ENCODE measurements at places on chromosomes 2 and 18. TPM values are rescaled to one million over a fixed set of nuclear protein-coding genes. Genes with fewer than 3 reads are reported as not detected.

- no peak for DNase-seq
These were observed 32.4 kb downstream of the TMEM177 start for GRCh38 chr2:119711352-119711751.

DNA sequence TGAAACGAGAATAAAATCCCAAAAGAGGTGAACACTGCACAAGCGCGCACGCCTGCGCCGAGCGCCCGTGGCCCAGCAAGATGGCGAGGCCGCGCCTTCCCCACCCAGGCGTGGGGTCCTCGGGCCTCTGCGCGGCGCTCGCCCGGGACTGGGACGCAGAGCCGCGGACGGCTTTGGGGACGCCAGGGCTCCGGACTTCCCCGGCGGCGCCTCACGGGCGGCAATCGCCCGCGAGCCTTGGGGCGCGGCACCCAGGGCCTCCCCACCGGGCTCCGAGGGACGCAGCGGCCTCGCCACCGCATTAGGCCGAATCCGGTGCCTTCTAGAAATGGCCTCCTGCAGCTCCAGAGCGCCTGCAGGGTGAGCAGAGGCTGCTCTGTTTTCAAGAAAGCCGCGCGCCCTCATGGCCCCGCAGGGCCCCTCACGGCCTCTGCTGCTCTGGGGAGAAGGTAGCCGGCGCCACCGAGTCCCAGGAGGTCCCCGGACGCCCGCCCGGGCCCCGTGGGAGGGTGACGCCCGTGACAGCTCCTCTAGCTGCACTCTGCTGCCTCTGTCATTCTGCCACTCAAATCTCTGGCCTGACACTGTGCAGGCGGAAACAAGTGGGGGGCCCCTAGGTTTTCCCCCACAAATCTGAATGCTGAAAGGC is 35.9 kb upstream of the POMC start:
- DNase-seq: no peak

DNA sequence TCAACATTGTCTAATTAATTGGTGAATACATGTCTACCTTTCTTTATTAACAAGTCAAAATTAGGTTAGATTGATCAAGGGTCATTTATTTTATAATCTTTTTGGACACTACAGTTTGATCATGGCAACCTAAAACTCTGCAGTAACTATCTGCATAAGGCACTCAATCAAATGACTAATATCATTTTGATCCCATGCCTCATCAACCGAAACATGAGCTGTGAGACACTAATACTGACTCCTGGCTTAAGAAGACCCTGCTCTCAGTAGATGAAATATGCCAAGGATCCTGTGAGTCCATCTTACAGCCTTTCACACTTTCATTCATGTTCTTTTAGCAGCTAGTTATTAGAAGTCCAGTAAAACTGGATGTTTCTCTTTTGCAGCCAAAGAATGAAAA is 169.4 kb upstream of the CAVIN2 start:
- DNase-seq: no peak

The KCNK3 gene
- 0.16 TPM for total RNA-seq

The NT5DC4 gene
- total RNA-seq: not detected

The SIX3 gene
- total RNA-seq: not detected

The ASAP2 gene
- total RNA-seq: 0.22 TPM

The C2orf81 gene
- total RNA-seq: 1.3 TPM

The FKBP7 gene
- total RNA-seq: 2.5 TPM

The SH3RF3 gene
- 0.33 TPM for total RNA-seq

The ANKRD36C gene
- 20.5 TPM for total RNA-seq
